ENCODE measurements at places on chromosomes 5 and 9. TPM values are rescaled to one million over a fixed set of nuclear protein-coding genes. Genes with fewer than 3 reads are reported as not detected.

The UBAC1 gene
- total RNA-seq = 32.4 TPM

The PCDHGA2 gene
- 0.07 TPM for total RNA-seq

The SLC1A1 gene
- total RNA-seq = 0.54 TPM

DNA sequence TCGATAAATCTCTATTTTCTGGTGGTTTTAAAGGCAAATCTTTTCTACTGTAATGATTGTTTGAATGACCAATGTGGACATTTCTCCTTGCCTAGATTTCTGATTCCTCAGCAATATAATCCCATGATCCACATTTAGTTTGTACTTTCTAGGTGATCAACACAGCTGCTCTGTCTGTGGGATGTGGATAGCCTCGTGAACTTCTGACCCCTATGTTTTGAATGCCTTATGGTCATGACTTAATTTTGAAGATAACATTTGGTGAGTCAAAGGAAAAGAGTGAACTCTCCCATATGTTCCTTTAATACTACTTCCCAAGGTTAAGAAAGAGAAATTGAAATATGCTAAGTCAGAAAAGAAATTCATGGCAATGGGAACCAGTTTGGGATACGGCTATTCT lies 147.5 kb downstream of the CAVIN4 start:
- DNase-seq = no peak

GRCh38 chr5:83473346-83474160 lies 2.0 kb downstream of the VCAN start:
- DNase-seq = peak; percentile 28

DNA sequence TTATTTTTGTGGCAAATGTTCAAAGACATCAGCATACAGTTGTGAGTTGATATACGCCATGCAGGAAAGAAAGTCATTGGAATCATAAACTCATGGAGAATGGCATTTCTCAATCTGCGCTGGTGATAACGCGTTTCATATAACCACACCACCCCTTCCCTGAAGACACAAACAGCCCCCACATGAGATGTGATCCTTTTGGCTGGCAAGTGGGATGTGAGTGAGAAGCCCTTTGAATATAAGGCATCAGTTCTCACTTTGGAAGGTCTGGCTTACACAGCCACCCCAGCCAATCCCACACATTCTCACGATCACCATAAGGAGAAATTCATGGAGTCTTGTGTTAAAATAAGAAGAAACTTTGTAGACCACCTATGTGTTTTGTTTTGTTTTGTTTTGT lies 725.0 kb downstream of the PRELID2 start:
- no peak for DNase-seq

DNA sequence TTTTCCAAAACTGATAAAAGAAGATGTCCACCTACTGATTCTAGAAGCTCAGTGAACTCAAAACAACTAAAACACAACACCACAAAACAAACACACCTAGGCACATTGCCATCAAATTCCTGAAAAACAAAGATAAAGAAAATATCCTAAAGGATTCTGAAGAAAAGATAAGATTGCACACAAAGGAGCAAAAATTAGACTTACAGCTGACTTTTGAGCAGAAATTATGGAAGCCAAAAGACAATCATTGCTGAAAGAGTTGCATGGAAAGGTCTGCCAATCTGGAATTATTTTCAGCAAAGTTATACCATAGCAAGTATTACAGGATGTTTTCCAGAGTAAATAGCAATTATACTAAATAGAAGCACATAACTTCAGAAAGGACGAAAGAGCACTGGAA lies 128.2 kb upstream of the IRX2 start:
- DNase-seq = no peak

GRCh38 chr5:76622076-76622475 lies 1.1 kb downstream of the F2RL2 start:
- no peak for DNase-seq
